Activated naive CD4-positive, alpha-beta T cell (primary cell): ENCODE measurements at places on chromosomes 4 and X.

DNA sequence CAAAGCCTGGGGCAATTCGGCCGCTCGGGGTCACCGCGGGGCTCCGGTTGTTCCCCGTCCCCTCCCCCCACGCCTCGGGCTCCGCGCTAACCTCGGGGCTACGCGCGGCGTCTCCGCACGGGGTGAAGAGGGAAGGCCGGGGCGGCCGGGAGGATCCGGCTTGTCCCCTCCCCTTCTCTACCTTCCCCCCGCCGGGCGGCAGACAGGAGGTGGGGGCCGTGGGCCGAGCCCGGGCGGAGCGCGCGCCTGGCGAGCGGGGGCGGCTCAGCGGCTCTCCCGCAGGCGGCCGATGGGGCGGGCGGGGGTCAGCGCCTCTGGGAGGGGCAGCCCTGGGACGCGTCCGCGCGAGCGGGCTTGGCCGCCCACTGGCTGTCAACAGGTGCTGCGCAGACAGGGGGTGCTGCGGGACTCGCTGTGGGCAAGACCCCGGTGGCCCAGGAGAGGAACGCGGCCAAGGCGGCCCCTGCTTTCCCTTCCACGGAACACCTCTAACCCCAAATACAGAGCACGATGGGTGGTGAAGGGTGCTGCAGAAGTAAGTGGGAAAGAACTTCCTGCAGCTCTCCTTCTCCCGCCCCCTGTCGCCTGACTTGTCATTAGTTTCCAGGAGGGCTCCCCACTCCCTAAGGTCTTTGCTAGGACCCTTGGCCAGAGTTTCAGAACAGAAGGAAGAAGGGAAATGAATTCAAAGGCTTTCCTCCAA, at the start of gene PDGFC:
TSS of gene PDGFC (minus strand) at position 124 of the 703 bp plus-strand sequence. CDS start 896 bp downstream, outside the sequence.
- DNase-seq = no peak

DNA sequence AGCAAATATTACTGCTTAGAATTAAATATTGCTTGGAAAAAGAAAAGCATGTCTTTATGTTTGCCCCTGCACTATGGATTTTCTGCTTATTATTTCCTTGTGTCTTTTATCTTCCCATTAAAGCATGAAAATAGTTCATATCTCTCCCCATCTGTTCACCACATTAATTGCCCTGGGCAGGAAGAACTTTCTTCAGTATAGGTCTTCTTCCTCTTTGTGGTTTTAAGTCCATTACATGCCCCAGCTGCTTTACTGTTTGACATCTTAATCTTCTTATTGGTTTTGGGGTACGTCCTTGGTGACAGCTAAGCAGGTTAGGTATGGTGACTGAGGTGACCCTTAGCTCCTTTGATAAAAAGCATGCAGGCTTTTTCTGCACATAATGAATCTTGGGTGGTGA, 157.3 kb downstream of the AASDH start:
- DNase-seq = no peak

DNA sequence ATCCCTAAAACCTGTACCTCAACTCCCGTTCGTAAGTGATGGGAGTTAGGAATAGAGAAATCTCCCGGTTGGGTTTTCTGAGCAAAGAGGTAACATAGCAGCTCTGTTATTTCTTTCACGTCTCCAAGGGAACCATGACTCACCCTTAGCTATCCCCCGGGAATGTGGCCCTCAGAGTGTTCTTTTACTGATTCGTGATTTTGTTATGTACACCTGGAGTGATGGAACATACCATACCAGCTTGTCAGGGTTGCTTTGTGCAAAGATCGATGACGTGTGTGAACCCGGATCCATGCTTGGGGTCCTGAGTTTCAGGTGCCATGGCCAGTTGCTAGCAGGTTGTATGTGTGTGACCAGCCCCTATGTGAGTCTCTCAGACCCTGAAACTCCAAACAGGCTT, 52.6 kb downstream of the HPRT1 start:
- DNase-seq = no peak

DNA sequence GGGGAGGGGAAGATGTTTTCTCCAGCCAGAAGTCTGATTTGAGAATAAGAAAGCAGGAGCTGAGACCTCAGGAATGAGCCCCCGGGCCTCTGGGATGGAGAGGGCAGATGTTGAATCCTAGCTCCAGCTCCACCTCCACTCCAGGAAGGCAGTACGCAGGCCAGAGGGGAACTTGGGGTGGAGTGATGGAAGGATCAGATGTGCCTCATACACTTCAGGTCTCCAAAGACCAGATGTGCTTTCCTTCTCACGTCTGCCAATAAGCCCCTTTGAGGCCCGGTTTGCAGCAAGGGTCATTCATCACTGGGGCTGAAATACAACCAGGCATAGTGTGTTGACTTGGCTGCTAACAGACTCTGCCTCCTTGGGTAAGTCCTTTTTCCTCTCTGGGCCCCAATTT, 28.1 kb downstream of the STARD8 start:
- DNase-seq = no peak

- no peak for DNase-seq
Measured at GRCh38 chr4:40514497-40514951, 115.1 kb downstream of the RBM47 start.

DNA sequence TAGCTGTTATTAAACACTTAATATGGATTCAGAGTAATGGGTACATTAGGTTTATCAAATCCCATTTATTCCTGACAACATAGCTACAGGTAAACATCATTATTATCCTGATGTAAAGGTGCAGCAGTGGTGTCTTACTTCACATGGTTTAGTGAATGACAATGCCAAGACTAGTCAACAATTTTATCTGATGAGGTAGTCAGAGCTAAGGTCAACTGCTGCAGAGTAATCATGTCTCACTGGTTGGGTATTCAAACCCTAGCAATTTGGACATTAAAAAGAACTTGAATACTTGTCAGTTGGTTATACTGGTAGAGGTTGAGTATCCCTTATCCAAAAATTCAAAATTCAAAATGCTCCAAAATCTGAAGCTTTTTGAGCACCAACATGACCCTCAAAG, 117.6 kb downstream of the MAB21L2 start:
- no peak for DNase-seq

GRCh38 chrX:148865277-148866210, 365.1 kb downstream of the AFF2 start:
- no peak for DNase-seq

DNA sequence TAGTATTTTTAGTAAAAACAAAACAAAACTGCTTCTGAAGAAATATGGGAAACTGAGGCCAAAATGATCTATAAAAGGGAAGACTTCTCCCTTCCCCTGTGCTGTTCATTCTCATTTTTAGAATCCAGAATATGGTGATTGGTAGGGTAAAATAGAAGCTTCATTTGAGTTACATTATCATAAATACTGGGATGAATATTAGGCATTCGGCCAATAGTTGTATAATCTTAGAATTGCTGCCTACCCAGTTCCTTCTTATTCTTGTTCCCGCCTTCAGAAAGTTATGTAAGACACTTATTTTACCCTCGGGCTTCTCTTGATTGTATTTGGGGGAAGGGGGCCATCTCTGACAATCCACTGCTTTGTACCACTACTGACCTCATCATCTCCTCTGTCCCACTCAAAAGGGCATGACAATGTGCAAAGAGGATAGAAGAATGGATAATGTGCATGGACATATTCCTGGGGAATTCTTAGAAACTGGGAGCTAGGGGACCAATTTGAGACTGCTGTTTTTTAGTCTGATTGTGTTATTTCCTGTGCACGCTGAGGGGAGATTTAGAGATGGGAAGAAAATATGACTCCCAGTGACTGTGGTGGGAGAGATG, 588 bp downstream of the ART3 start:
- DNase-seq = no peak

GRCh38 chrX:12936947-12937346, 30.5 kb downstream of the TLR8 start:
- no peak for DNase-seq
